ENCODE measurements at places on chromosomes 6 and 20. TPM values are rescaled to one million over a fixed set of nuclear protein-coding genes. Genes with fewer than 3 reads are reported as not detected.

Gene CLPSL1
- not detected for total RNA-seq

Gene CLIC5
- 279 TPM for total RNA-seq

Gene PLCG1
- total RNA-seq = 45.0 TPM

Gene PREX1
- total RNA-seq = 10.3 TPM

Gene APOM
- total RNA-seq = 1.9 TPM

Gene SAMD5
- total RNA-seq = 1.00 TPM

Gene MACROD2
- total RNA-seq = 4.2 TPM

Gene SLA2
- 0.32 TPM for total RNA-seq

Data from Right ventricle myocardium superior (tissue), 1 donor.